ENCODE measurements at places on chromosomes 2 and 18. TPM values are rescaled to one million over a fixed set of nuclear protein-coding genes. Genes with fewer than 3 reads are reported as not detected.

- DNase-seq = no peak
These were observed 133.4 kb downstream of the PID1 start for GRCh38 chr2:229137639-229138038.

Gene GNLY
- 1.4 TPM for total RNA-seq

DNA sequence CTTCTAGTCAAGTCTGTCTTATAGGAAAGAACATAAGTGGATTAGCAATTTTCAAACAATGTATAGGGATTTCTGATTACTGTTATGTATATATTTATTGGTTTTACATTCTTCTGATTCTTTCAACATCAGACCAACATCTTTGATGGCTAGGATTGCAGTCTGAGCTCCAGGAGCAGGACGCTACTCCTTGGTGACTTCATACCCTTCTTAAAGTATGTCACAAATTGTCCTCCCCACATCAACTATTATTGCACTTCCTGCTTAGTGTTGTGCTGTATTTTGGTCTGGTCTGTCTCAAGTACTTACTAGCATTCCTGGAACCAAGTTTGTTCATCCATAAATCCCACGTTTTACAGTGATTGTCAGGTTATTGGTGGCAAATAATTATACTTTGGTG is 49.0 kb downstream of the MAP2 start:
- DNase-seq = no peak

Gene GATA6
- 46.1 TPM for total RNA-seq

DNA sequence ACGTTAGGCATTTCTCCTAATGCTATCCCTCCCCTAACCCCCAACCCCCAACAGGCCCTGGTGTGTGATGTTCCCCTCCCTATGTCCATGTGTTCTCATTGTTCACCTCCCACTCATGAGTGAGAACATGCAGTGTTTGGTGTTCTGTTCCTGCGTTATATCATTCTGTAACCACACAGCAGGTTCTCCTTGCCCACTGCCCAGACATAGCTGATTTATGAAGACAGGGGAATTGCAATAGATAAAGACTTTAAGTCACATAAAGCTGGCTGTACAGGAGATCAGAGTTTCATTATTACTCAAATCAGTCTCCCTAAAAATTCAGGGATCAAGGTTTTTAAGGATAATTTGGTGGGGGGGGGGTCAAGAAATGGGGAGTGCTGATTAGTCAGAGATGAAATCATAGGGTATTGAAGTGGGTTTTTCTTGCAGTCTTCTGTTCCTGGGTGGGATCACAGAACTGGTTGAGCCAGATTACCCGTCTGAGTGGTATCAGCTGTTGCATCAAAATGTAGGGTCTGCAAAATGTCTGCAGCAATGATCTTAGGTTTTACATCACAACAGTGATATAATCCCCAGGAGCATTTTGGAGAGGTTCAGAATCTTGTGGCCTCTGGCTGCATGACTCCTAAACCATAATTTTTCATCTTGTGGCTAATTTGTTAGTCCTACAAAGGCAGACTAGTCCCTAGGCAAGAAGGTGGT is 392.1 kb upstream of the KCNJ3 start:
- DNase-seq = no peak

DNA sequence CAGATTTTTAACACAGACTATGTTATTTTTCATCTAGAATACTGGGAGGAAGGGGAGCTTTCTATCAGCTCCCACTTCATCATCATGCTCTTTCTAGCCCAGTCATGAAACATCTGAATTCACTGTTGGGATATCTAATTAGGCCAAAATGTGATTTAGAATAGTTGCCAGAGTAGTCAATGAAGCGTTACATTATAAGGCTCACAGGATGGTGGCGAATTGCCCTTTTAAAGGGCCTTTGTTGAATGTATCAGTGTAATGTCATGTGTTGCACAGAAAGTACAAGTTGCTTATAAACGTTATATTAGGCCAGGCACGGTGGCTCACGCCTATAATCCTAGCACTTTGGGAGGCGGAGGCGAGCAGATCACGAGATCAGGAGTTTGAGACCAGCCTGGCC is 45.6 kb downstream of the PDE1A start:
- no peak for DNase-seq

GRCh38 chr2:25230198-25230947 is 62.0 kb upstream of the POMC start:
- DNase-seq = no peak

DNA sequence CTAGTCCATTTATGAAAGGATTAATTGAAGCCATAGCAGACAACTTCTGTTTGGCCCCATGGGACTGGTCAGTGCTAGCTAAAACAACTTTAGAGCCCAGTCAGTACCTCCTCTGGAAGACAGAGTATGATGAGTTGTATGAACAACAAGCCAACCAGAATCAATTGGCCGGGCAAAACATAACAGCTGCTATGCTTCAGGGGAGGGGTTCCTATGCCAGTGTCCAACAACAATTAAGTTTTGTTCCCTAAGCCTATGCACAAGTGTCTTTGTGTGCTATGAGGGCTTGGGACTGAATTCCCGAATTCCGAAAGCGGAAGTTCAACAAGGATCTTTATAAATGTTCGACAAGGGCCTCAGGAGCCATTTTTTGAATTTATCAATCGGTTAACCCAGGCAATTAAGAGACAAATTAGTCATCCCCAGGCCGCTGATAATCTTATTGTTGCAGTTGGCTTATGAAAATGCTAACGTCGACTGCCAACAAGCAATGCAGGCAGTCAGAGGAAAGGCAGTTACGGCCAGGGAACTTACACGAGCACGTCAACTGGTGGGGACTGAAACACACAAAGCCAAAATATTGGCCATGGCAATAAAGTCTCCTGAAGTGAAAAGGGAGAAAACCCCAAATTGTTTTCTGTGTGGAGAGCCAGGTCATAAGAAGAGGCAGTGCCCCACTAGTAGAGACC is 57.9 kb downstream of the ZNF638 start:
- DNase-seq = no peak

Gene NETO1
- total RNA-seq = not detected

DNA sequence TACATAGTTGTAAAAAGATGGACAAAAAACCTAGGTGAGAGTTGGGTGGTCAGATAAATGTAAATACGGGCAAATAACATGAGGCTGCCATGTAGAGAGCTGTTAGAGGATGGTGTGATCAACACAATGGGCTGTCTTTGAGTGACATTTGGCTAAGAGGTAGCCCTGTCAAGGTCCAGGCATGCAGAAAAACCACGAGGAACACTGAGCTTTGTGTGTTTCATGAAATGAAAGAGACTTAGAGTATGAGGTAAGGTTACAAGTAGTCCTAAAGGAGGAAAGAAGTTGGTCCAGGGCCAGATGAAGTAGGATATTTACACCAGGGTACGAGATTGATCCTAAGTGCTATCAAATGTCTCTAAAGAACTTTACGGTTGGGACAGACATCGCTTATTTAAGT is 160.9 kb downstream of the RDH14 start:
- no peak for DNase-seq

Gene RAX
- total RNA-seq = not detected

DNA sequence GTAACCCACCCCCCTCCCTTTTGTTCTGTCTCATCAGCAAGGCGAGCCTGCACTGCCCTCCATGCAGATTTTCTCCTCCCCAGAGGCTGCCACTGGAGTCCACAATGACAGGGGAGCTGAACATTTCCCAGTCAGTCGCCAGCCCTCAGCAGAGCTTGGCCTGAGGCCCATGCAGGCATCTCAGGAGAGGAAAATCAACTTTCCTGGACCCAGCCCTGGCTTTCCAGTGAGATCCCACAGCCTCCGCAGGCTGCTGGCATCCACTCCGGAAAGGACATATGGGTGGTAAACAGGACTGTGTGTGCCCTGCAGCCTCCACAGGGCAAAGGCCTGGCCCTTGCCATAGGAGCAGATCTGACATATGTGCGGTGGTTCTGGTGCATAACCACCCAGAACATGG is 253.8 kb downstream of the TNS1 start:
- no peak for DNase-seq

GRCh38 chr2:21486445-21486844 is 362.7 kb downstream of the TDRD15 start:
- DNase-seq = no peak

DNA sequence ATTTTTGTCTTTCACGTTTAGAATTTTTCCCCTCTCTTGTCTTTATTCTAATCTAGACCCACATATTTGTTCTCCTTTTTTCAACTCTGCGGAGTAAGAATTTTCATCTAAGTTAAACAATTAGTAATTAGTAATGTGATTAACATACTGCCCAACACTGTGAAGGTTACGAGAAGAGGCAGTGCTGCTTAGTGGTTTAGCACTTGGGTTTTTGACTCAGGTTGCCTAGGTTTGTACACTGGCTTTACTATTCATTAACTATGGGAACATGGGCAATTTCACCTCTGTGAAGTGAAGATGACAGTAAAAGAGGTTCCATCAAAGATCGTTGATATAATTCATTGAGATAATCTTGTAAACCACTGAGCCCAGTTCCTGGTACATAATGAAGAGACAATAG is 82.2 kb upstream of the PNPT1 start:
- DNase-seq = no peak

DNA sequence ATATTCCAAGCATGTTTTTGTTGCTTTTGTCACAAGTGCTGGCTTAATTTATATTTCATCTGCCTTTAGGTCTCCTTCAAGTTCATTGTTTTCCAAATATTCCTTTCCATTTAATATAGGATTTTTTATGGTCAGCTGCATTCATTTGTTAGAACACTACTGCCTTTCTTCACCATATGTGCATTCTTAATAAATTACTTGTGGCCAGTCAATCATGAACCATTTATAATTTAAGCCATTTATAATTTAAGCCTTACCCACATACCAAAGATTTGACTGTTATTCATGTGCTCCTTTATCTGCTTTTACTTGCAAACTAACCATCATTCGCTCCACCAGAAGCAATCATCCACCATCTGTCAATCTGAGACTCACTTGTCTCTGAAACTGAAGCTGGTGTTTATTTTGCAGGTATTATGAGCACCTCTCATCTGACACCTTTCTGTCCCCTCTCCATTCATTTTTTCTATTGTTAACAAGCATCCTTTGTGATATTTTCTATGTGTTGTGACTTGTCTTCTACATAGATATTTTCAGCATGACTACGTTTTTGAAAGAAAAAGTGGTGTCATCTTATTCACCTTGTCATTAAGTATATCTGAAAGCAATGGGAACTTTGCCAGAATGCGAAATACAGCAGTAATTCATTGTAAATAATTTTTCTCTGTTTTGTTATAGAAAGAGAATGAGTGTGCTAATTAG is 786.8 kb downstream of the KCNJ3 start:
- no peak for DNase-seq

DNA sequence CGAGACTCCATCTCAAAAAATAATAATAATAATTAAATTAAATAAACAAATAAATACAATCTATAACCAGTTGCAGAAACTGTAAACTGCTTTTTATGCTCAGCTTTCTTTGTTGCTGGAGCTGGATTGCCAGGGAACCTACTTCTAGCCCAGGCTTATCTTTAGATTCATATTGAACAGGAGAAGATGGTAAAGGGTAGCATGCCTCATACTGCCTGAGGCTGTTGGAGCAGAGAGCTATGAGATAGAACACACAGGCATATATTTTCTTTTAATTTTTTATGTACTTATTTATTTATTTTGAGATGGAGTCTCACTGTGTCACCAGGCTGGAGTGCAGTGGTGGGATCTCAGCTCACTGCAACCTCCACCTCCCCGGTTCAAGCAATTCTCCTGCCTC is 28.7 kb upstream of the EML4 start:
- no peak for DNase-seq

GRCh38 chr2:144943986-144944385 is 424.1 kb upstream of the ZEB2 start:
- no peak for DNase-seq

Gene C2orf78
- total RNA-seq = not detected
